CD4-positive, alpha-beta T cell treated with Interleukin-6 at 100 ng/mL for 8 hours (primary cell): ENCODE measurements at places on chromosomes 7 and 10.
A peak's percentile ranks its signal among the peaks of the same experiment; 100 is the strongest.

DNA sequence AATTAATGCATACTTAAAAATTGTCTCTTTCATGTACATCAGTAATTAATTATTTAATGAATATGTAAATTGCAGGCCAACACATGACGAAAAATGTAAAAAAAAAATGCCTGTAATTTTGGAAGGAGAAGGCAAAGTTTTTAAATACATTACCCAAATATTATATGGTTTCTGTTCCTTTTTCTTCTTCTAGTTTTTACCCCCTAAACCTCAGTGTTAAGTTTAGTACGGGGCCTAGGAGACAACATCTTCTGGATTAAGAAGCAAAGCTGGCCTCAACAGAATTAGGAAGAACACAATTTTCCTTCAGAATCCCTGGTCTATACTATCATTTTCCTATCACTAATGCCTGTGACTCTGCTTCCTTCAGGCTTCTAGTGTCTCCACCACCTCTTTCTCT is 459.3 kb upstream of the NRP1 start:
- DNase-seq: no peak

- no peak for DNase-seq
Observed at GRCh38 chr10:87639493-87639892, 20.2 kb upstream of the PAPSS2 start.

DNA sequence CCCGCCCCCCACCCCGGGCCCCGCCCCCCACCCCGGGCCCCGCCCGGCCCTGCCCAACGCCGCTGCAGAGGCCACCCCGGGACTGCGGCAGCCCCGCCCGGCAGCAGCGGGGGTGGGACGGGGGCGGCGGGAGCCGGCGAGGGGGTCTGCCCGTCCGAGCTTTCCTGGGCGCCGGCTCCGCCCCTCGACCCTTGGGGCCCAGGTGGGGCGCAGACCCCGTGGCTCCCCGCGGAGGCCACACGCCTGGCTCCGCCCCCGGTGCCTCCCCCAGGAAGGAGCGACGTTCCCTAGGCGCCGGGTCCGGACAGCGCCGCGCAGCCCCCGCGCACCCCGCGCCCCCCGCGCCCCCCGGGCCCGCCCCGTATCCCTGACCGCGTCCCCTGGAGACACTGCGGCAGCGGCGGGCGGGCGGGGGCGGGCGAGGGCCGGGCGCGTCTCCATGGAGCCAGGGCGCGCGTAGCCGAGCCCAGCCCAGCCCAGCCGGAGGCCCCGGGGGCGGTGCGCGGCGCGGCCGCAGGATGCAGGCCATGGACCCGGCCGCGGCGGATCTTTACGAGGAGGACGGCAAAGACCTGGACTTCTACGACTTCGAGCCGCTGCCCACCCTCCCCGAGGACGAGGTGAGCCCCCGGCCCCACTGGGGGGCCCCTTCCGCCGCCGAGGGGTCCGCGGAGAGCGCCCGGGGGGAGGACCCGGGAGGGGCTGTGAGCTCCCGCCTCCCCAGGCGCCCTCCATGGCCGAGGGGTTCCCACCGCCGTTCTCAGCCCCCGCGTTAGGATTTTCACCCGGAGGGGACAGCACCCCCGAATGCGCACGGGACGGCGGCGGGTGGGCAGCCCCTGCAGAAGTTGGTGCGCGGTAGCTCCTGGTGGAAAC is at the start of gene KNDC1:
TSS of gene KNDC1 (plus strand) at position 270 of the 876 bp plus-strand sequence. CDS start at position 519, 249 bp downstream.
- DNase-seq: no peak

- no peak for DNase-seq
Observed at GRCh38 chr10:102856758-102857424, 2.8 kb downstream of the BORCS7 start.

GRCh38 chr7:98250789-98251188 is 1.2 kb downstream of the TECPR1 start:
- DNase-seq: peak; percentile 63

DNA sequence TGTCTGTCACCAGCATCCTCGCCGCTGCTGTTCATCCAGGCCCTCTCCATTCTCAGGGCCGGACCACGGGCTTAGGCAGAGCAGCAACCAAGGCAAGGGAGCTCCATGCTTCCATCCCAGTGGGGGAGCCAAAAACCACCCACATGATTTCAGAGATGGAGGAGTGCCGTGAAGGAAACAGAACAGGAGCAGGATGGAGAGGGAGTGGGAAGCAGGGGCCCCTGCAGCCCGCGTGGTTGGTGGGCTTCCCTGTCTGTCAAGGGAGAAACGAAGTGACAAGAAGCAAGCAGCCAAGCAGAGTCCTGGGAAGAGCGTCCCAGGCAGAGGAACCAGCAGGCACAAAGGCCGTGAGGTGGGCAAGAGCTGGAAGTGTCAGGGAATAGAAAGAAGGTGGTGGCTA is 95.7 kb downstream of the SLIT1 start:
- no peak for DNase-seq

DNA sequence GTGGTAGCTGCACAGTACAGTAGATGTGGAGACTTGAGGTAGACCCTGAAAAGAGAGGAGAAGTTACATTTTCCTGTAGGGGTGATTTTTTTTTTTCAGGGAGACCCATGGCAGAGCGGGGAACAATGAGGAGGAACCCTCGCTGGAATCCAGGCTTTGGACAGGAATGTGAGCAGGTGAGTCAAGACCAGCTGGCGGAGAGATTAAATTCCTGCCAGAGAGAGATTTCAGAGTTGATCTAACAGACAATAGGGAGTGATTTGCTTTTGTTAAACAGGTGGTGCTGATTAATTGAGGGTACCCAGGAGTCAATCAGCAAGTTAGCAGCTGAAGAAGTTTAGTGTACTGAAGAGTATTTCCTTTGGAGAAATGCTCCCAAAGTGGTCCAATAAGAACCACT is 41.6 kb upstream of the MINDY3 start:
- no peak for DNase-seq

GRCh38 chr7:99362801-99363200 is 11.7 kb upstream of the ARPC1B start:
- DNase-seq: no peak

GRCh38 chr10:124640538-124641231 is 103.5 kb downstream of the FAM53B start:
- DNase-seq: no peak

DNA sequence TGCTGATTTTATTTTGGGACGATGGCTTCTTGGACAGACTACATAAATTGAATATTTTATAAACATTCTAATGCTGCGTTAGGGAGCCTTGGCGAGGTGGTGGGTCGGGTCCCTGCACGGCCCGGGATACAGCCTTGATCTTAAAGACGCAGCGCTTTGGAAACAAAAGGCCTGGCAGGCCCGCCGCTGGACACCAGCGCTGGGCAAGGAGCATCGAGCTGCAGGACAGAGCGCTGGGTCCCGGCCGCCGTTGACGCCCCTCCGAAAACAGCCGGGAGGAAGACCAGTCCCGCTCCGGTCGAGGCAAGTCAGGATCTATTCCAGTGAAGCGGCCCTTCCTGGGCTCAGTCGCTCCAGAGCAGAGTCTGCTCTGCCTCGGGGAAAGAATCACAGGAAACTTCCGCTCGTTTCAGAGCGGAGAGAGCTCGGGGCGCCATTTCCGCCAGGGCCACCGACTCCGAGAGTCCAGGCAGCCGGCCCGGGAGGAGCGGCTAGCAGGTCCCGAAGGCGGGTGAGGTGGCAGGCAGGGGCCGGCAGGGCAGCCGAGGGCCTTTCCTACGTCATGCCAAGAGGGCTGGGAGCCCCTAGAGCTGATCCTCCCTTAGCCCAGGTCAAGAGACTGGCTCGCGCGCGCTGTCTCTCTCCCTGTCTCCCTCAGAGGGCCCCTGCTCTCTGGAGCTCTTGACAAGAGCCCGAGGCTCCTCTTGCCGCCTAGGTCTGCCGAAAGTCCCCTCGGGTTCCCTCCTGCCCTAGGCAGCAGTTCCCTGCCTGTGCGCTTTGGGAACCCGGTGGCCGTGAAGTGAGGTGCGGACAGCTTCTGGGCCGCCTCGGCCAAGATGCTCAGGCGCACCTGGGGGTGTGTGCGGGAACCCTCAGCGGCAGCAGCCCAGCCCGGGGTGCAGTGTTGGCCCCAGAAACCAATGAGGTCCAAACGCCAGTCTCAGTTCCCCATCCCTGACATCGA is 1.4 kb upstream of the DRGX start:
- no peak for DNase-seq

DNA sequence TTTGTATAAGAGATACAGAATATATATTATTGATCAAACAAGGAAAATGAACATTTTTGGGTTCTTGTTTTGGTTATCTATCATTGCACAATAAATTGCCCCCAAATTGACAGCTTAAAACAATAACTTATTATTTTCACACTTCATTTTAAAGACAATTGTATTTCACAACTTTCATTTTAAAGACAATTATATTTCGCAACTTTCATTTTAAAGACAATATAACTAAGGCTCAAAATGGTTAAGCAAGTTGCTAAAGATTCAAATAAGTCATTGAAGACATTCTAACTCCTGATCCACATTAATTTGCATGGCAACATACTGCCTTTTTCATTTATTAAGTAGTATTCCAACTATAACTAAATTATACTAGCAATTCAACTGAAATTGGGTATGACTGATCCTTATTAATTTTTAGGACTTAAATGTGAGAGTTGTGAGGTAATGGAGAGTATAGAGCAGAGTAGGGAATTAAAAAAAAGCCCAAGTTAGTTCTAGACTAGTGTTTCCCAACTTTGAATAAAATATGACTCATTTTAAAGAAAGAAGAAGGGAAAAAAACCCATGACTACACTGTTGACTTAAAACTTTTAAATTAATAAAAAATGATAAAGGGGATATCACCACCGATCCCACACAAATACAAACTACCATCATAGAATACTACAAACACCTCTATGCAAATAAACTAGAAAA is 9.9 kb upstream of the STEAP2 start:
- DNase-seq: no peak

GRCh38 chr7:158128572-158128971 is 459.1 kb downstream of the PTPRN2 start:
- DNase-seq: no peak

DNA sequence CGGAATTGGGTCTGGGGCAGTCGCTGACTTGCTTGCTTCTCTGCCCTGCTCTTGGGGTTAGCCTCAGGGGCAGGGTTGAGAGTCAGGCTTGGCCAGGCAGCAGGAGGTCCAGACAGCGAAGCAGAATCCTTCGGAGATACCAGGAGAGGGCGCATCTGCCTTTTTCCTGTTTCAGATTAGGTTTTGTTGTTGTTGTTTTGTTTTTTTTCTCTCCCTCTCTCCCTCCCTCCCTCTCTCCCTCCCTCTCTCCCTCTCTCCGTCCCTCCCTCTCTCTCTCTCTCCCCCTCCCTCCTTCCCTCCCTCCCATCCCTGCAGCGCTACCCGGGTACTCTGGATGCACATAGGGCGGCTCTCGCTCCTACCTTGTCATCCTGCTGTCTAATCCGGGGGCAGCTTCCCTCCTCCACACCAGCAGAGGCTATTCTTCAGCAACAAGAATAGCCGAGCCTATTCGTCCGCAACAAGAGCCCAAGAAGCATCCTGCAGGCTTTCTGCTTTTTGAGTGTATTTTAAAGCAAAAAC is 758 bp upstream of the OPTN start:
- DNase-seq: peak; percentile 46

GRCh38 chr7:71015252-71015900 is 116.6 kb upstream of the GALNT17 start:
- no peak for DNase-seq

GRCh38 chr10:51023636-51024035 is 50.7 kb upstream of the PRKG1 start:
- DNase-seq: no peak

DNA sequence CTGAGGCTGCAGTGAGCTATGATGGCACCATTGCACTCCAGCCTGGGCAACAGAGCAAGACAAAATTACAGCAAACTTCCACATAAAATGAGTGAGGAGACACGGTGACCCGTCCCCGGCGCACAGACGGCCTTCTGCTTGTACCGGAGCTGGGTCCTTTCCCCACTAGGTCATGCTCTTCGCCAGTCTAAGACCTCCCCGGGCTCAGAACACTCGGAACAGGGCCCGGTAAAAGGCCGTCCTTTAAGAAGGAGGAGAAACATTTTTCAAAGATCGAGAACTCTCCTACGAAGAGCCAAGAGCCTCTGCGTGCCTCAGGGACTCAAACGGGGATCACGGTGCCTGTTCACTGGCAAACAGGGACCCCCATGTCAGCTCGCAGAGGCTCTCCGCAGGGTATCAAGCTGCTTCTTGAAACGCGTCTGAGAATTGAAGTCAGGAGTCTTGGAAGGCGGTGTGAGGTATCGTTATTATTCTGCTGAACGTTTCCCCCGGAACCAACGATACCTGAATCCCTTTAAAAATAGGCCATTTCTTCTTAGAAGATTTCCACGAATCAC is 9.0 kb downstream of the CARD11 start:
- DNase-seq: no peak

- no peak for DNase-seq
Observed at GRCh38 chr10:89670926-89671325, 25.9 kb upstream of the PANK1 start.

- DNase-seq: no peak
Observed at GRCh38 chr10:78252286-78252685, 218.6 kb downstream of the RPS24 start.

- DNase-seq: no peak
Observed at GRCh38 chr7:2856388-2857169, 12.5 kb upstream of the GNA12 start.

DNA sequence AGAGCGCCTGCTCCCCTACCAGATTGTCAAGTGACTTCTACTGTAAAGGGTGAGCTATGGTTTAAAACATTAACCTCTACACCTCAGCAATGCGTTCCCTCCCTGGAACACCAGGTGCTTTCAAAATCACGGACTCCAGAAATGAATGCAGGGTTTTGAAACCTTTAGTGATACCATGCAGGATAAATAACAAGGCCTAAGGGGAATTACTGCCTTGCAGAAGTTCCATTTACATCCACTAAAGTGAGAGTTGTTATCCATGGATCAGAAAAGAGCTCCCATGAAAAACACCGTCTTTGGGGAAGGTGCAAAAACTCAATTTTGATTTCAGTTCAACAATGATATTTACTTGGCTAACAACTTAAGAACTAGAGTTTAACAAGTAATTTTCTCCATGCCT is 4.0 kb downstream of the FZD8 start:
- no peak for DNase-seq
